ENCODE measurements at places on chromosomes 3 and 15. TPM values are rescaled to one million over a fixed set of nuclear protein-coding genes. Genes with fewer than 3 reads are reported as not detected.

The MST1R gene
- 2.4 TPM for total RNA-seq

DNA sequence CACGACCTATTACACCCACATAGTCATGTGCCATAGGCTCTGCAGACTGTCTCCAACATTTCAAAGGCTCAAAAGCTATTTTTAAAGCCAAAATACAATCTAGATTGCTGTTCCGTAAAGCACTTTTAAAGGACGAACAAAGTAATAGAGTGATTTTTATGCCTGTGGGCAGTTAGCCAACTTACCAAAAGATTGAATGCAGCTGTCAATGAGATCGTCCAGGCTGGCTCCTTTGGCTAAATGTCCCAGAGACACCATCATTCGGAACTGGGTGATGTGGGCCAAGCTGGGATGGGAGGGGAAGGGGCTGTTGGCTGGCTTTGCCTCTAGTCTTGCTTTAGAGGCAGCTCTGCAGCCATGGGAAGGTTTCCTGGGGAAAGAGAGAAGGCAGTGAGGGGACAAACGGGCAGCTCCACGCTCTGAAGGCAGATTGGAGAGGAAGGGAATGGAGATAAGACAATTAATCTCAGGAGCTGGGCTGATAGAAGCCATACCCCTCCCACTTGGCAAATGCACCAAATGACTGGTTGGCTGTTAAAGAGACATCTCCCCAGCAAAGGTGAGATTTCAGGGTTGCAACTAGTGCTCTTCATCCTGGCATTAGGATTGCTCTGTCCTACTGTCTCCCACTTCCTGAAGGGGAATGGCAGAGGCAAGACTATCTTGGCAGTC, 4.8 kb downstream of the RASGRP1 start:
- DNase-seq, result no peak

The CHRFAM7A gene
- total RNA-seq, result 1.2 TPM

DNA sequence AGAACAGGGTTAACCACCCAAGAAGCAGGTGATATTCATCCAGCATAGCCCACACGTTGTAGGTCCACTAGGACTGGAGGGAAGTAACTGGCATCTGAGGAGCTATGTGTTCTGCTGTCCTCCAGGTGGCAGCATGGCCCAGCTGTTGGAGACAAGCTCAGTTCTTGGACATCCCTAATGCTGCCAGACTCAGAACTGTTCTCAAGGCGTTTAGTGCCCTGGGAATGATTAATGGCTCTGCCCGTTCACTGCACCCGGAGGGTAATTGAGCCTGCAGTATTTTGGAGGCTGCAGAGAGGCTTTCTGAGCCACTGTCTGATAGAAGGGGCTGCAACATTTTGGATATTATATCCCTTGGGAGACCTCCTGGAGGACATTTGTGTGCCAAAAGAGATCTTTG, 521.3 kb upstream of the SEMA6D start:
- peak; percentile 50 for DNase-seq

All from B cell (primary cell).